ENCODE measurements at places on chromosomes 3 and 15. TPM values are rescaled to one million over a fixed set of nuclear protein-coding genes. Genes with fewer than 3 reads are reported as not detected.

CILP gene
- total RNA-seq, result not detected

EXD1 gene
- total RNA-seq, result not detected

TRH gene
- total RNA-seq, result not detected

AGBL1 gene
- not detected for total RNA-seq

TMOD2 gene
- 4.3 TPM for total RNA-seq

RPS27L gene
- 148 TPM for total RNA-seq

SYNPR gene
- not detected for total RNA-seq

RAB6B gene
- total RNA-seq, result 0.06 TPM

WDR93 gene
- 0.05 TPM for total RNA-seq

CLDN1 gene
- total RNA-seq, result 2.4 TPM

DLL4 gene
- not detected for total RNA-seq

CHRM5 gene
- total RNA-seq, result not detected

POMGNT2 gene
- total RNA-seq, result 4.6 TPM

PKM gene
- total RNA-seq, result 1,516 TPM

OIP5 gene
- 31.1 TPM for total RNA-seq

MFGE8 gene
- 149 TPM for total RNA-seq

PPM1L gene
- total RNA-seq, result 0.24 TPM

PARP14 gene
- 22.5 TPM for total RNA-seq

C3orf22 gene
- total RNA-seq, result not detected

NDUFB4 gene
- 135 TPM for total RNA-seq

EOGT gene
- 23.3 TPM for total RNA-seq

XYLB gene
- 3.0 TPM for total RNA-seq

NPHP3 gene
- total RNA-seq, result 25.8 TPM

SCN11A gene
- total RNA-seq, result not detected

SLC22A14 gene
- not detected for total RNA-seq

RBMS3 gene
- total RNA-seq, result 31.7 TPM

ZPLD1 gene
- not detected for total RNA-seq

TOPBP1 gene
- total RNA-seq, result 35.7 TPM

TRPM1 gene
- 0.08 TPM for total RNA-seq

PDIA3 gene
- 211 TPM for total RNA-seq

PLA2G4D gene
- total RNA-seq, result not detected

ARRDC4 gene
- 4.2 TPM for total RNA-seq

WDR72 gene
- not detected for total RNA-seq

ZWILCH gene
- total RNA-seq, result 51.9 TPM

SPTSSB gene
- total RNA-seq, result not detected

PYGO1 gene
- 9.9 TPM for total RNA-seq

SNX1 gene
- total RNA-seq, result 39.5 TPM

OR5K2 gene
- not detected for total RNA-seq

SLITRK3 gene
- not detected for total RNA-seq

IL12A gene
- 0.09 TPM for total RNA-seq

Measured in SJSA1 (cell line).